ENCODE measurements at places on chromosomes 4 and X.

DNA sequence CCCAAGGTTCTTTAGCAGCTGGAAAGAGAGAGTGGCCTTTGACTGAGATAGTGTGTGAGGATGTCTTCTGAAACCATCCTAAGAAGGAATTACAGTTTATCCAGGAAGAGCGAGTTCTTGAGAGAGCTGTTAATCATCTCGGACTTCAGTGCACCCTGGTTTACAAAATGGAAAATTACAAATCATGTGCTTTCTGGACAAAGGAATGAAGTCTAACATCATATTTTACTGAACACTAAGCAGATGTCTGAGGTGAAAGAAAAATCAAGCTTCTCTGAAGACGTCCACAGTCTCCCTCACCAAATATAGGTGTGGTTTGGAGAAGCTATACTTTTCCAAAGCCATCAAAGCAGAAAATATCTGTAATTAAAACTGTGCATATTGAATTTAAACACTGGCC is 30.8 kb upstream of the CYP2U1 start:
- no peak for DNase-seq

- no peak for DNase-seq
Measured at GRCh38 chr4:3285558-3286334, 7.1 kb upstream of the RGS12 start.

DNA sequence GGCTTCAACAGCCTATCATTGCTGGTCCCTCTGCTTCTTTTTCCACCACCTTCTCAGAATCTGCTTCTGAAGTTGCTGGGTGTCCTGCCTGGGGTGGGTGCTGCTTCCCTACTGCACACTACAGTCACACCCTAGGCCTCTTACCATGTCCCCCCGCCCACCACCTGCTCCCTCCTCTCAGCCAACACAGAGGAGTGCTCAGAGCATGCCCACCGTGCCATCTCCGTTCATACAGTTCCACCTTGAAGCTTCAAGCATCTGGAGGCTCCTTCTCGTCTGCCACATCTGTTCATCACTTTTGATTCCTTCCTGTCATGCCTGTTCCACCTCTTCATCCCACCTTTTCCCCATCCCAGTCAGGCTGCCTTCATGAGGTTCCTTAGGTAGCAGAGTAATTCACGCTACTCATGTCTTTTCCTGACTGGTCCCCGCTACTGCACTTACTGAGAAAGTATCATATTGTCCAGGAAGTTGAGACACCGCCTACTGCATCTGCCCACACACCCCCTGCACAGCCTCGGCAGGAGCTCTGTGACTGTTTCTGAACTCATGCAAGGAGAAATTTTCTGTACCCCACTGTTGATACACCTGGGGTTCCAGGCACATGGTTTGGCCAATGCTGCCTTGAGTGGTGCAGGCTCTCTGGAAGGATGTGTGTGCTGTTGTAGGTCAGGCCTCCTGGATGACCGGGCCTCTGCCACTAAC is 39.5 kb downstream of the HADH start:
- no peak for DNase-seq

DNA sequence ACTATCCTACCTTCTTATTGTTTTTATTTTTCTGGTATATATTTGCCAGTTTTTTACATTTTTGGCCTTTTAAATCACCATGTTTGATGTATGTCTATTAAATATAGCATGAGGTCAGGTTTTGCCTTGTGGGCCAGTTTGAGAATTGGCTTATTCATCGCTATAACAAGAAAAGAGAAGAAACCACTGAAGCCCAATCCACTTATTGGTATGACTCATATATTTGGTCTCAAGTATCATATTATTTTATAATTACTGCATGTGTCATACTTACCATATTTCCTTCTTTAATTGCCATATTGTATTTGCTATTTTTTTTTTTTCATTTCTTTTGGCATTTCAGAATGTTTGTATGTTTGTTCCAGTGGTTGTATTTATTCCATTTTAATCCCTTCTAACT is 99.3 kb downstream of the IRF2 start:
- DNase-seq = no peak

GRCh38 chr4:113740857-113741379 is 20.6 kb downstream of the CAMK2D start:
- DNase-seq = no peak

- no peak for DNase-seq
Measured at GRCh38 chrX:43165343-43165920, 387.5 kb upstream of the PPP1R2C start.

- no peak for DNase-seq
Measured at GRCh38 chr4:88725986-88726385, 28.4 kb upstream of the NAP1L5 start.

GRCh38 chr4:60404027-60404426 is 796.1 kb upstream of the ADGRL3 start:
- no peak for DNase-seq

DNA sequence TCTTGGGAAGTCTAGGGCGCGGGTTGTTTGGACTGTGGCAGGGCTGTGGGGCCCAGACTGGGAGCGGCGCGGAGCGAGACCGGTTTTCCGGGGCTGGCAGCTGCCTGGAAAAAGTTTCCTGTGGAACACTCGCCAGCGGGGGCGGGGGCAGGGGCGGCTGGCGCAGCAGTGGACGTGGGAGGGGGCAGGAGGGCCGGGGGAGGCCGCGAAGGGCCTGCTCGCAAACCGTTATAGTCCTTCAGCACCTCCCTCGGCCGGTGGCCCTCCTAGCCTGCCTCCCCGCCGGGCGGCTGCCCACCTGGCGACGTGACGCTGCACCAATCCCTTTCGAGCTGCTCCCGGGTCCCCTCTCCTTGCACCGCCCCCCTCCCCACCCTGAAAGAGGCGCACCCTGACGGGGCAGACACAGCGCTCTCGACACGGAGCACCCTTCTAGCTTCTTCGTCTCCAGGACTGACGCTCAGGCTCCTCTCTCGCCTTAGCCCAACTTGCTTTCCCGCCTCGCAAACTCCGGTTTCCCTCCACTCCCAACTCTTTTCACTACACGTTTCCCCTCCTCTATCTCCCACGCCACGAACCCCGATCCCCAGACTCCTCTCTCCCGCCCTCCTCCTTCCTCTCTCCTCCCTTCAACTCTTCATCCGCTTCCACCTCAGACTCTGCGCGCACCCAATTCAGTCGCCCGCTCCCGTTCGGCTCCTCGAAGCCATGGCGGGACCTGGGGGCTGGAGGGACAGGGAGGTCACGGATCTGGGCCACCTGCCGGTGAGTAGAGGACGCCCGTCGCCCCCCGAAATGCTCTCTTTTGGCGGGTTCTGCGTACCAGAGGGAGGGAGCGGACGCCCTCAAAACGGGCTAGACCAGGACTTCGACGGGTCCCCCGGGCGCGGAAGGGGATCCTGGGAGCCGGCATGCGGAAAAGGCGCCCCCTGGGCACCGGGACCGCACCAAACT is at the start of gene NRK:
TSS of gene NRK (plus strand) at position 402 of the 954 bp plus-strand sequence. CDS start at position 709, 307 bp downstream.
- DNase-seq = no peak

GRCh38 chr4:33494150-33494549 is 2750.2 kb downstream of the ARAP2 start:
- no peak for DNase-seq

DNA sequence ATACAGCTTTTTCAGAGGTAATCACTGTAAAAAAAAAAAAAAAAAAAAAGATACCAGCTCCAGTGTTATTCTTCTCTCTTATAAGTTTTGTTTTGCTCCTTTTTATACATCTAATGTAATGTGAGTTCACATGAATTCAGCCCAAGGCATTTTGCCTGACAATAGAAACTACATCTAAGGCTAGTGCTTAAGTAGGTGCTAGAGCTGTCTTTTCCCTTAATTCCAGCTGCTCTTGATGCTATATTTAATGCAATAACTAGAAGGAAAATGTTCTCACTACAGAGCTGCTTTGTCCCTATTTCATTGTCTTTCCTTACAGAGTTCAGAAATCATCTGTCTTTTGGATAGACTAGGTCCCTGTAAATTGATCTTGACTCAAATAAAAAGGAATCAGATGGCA is 150.1 kb downstream of the NAA11 start:
- DNase-seq = no peak

GRCh38 chr4:176271749-176272148 is 2.7 kb upstream of the ASB5 start:
- no peak for DNase-seq

DNA sequence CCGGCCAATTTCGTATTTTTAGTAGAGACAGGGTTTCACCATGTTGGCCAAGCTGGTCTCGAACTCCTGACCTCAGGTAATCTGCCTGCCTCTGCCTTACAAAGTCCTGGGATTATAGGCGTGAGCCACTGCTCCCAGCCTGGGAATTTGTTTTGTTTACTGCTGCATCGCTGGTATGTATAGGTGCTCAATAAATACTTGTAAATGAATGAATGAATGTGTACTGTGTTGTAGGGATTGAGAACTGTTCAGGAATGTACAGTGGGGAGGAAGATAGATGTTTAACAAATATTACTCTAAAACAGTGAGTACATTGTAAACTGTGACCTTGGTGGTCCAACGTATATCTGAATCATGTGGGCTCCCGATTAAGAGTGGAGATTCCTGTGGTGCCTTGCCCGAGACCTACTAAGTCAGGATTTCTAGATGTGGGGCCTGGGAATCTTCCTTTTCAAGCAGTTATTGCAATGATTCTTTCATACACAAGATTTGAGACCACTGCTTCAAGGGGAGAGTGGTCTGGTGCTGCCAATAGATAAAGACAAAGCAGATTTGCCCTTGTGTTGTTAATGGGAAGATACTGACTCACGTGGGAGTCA is 41.0 kb downstream of the WWC2 start:
- DNase-seq = no peak

DNA sequence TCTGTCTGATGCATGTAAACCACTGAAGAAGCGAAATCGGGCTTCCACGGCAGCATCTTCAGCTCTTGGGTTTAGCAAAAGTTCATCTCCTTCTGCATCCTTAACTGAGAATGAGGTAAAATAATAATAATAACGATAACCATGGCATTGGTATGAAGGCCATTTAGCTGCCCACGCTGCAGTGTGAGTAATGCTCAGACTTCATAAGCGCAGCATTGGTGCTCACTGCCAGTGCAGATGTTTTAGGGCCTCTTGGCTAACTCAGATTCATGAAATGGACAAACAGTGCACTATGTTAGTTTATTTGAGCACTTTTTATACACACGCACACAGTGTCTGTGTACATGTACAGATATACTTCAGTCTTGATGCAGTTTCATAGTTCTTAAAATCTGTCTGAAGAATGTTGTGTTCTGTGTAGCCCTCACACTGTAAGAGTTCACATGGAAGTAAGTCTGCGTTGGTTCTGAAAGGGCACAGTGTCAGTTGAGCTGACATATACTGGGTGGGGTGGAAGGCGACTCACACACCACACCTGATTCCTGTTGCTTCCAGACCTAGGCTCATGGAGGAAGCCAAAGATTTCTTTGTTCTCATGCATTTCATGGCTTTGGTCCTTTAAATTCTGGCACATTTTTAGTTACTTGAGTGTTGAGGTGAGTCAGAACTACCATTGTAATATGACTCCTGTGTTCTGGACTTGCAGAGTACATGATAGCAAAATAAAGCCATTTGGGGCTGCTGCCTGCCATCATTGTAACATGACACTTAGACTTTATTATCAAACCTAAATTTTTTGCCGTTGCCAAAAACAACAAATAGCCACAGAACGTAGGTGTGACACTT is 68.7 kb downstream of the NSD2 start:
- DNase-seq = no peak

DNA sequence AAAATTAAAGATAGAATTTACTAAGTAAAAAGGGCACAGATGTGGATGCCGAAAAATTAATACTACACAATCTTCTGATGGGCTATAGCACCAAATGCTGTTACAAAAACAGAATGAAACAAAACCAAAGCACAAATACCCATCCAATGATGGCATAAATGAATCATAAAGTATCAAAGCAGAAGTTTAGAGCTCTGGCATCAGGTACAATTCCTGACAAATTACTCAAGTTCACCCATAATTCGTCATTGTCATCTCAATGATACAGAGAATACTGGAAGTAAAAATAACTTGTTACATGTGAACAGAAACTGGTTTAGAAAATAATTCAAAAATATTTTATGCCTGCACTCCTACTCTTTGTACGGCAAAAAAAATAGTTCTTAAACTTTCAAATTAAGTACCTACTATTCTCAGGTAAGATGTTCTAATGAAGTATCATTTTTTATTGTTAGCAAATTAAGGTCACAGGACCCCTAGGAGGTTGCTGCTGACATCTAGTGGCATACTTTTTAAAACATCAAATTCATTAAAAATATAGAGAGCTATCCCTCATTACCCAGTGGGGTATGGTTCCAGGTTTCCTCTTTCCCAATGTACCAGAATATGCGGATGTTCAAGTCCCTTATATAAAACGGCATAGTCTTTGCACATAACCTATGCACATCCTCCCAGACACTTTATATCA is 126.1 kb downstream of the INPP4B start:
- DNase-seq = no peak

DNA sequence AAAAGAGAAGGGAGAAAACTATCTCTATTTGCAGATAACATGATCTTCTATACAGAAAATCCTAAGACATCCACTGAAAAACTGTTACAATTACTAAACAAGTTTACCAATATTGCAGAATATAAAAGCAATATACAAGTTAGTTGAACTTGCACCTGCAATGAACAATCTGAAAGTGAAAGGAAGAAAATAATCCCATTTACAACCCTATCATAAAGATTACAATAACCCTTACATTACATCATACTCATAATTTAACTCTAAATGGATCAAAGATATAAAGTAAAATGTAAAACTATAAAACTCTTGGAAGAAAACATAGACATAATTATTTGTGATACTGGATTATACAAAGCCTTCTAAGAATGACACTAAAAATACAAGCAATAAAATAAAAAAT is 77.2 kb downstream of the GSTCD start:
- no peak for DNase-seq

GRCh38 chr4:168893807-168894206 is 116.2 kb downstream of the CBR4 start:
- DNase-seq = no peak

GRCh38 chr4:94469221-94469784 is 17.6 kb downstream of the PDLIM5 start:
- no peak for DNase-seq

GRCh38 chr4:4730249-4730648 is 129.2 kb upstream of the MSX1 start:
- DNase-seq = no peak

DNA sequence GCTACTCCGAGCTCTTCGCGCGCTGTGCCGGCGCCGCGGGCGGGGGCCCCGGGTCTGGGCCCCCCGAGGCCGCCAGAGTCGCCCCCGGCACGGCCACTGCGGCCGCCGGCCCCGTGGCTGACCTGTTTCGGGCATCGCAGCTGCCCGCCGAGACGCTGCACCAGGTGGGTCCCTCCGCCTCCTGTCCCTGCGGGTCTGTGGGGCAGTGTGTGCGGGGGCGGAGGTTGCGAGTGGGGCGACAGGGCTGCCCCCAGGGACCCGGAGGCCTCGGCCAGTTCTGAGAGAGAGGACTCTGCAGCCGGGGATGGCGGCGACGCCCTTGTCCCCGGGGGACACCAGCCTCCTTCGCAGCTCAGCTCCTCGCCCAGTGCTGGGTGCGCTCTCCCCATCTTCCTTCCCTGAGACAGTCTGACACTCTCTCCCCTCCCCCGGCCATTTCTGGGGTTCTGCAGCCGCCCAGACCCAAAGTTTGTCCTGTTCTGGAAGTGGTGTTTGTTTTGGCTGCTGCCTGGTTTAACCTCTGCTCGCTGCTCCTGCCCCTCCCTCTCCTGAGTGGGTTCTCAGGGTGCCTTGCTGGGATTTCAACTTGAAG is 609 bp downstream of the REPS2 start:
- DNase-seq = no peak

Measured in NCI-H1930 (cell line).